ENCODE measurements at places on chromosomes 4 and X.

GRCh38 chr4:110216129-110216528 lies 17.7 kb upstream of the ELOVL6 start:
- DNase-seq, result no peak

GRCh38 chr4:142645475-142646108 lies 200.5 kb downstream of the INPP4B start:
- DNase-seq, result no peak

DNA sequence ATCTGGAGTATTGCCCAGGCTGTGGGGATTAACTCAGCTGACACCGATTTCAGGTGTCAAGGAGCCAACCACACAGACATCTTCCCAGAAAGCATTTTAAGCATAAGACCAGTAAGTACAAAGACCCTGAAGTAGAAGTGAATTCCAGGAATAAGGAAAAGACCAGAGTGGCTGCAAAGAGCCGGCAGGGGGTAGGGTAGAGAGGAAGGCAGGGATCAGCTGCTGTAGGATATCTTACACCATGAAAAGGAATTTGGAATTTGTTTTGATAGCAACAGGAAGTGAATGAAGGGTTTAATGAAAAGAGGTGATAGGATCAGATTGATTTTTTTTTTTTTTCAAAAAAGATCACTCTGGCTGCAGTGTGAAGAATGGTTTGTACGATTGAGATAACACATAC lies 113.6 kb upstream of the PPARGC1A start:
- no peak for DNase-seq

DNA sequence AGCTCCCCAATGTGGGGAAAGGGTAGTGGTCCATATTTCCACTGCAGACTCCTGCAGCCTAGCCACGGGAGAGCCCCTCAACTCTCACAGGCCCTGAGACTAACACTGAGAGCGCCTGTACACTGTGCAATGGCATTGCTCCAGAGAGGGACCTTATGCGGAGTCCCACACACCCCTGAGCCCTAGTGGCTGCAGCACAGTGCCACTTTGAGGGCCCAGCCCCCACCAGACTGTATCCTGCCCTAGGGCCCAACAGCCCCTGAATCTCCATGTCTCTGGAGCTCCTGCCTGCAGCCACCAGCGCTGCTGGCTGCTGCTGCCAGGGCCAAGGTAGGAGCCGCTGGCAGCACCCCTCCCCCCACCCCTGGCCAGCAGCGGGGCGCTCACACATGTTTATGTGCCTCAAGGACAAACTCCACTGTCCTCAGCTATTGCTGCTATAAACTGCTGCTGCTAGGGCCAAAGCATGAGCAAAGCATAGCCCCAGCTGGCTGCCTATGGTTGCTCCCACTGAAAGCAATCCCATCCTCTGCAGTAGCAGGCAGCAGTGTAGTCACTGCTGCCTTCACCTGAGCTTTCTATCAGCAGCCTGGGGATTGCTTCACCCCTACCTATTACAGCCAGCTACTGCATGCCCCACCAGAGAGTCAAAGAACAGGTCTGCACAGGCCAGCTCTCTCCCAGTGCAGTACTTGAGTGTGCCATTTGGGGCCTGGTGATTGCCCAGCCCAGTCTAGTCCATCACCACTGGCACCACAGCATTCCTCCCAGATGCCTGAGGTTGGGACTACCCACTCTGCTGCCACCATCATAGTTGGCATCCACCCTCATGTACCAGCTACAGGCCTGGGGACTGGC lies 24.3 kb downstream of the TMEM154 start:
- DNase-seq, result no peak

DNA sequence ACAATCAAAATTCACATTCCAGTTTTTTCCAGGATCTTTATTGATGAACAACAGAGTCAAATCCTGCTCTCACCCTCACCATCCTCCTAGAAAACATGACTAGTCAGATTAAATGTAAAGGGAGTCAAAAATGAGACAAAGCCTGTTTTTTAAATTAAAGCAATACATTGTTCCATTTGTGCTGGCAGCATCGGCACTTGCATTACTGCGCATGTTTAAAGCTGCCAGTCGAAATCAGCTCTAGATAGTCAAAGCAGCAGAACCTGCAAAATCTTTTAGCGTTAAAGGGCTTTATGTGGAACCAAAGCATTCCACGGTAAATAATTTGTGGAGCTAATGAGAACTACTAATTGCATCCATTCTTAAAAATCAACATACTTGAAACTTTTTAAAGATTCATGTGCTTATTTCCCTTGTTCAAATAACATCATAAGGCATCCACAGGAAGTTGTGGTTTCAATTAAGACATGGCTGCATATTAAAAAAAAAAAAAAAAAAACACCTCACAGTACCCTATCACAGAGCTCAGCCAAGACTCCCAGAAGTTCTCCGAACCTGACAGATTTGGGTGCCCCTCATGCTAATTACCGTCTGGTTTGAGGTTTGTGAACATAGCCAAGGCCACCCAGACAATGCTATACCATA lies 82.2 kb downstream of the SH3KBP1 start:
- no peak for DNase-seq

DNA sequence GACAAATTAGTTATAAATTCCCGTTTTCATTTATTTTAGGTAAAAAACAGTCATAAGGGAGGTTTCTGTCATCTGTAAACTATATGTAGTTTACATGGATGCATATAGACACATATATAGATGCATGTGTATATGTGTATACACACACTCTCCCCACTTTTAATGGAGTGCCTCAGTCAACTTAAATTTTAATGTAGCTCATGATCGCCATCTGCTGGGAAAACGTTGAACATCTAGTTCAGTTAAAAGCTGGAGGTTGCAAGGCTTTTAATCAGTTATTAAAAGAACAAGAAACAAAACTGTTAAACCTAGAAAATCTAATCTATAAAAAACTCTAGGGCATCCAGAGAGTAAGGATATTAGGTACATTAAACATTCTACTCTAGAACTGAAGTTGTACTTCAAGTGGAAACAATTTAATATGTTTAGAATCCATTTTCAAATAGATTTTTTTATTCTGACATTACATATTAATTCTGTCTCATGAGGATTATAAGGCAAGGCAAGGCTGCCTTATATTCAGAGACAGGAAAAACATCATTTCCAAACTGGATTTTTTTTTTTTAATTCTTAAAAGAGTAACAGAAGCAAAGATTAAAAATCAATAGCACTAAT lies 122.6 kb downstream of the SHISA3 start:
- no peak for DNase-seq

GRCh38 chrX:94204524-94204923 lies 530.5 kb downstream of the FAM133A start:
- DNase-seq, result no peak

- DNase-seq, result no peak
Measured at GRCh38 chrX:111567542-111568255, 56.3 kb downstream of the SERTM2 start.

- no peak for DNase-seq
Measured at GRCh38 chrX:69128588-69128987, 36.7 kb downstream of the PJA1 start.

DNA sequence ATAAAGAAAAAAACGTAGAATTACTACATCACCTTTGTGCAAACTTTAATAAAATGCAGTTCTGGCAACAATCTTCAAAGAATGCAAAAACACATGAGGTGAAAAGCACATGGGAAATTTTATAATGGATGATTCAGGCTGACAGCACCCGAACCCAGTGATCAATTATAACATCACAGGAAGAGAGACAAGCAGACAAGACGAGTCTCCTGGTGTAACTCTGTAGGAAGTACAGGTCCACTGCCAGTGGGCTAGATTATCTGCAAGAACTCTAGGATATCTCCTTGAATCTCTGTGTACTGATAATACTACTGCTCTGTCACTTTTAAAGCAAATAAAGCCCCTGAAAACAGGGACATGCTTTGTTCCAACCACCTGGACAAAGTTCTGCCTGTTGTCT lies 58.9 kb upstream of the NXF3 start:
- no peak for DNase-seq

DNA sequence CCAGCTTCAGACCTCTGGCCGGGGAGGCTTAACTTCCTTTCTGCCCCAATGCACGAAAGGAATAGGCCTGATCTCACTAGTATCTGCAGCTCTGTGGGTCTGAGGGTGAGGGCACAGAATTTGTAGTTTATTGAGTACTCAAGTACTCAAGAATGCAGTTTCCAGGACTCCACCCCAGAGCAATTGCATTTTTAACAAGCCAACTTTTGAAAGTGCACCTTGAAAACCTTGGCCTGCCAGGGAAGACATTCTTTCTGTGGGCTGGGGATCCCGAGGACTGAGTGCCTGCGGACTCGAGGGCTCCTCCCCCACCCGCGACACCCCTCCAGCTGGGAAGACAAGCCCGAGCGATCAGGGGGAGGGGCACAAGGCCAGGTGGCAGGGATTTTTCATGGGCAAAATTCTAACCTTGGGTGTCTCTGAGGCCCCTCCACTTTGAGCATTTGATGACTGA lies 22.4 kb downstream of the RS1 start:
- no peak for DNase-seq

GRCh38 chr4:108622022-108622421 lies 1.6 kb downstream of the RPL34 start:
- DNase-seq, result no peak

DNA sequence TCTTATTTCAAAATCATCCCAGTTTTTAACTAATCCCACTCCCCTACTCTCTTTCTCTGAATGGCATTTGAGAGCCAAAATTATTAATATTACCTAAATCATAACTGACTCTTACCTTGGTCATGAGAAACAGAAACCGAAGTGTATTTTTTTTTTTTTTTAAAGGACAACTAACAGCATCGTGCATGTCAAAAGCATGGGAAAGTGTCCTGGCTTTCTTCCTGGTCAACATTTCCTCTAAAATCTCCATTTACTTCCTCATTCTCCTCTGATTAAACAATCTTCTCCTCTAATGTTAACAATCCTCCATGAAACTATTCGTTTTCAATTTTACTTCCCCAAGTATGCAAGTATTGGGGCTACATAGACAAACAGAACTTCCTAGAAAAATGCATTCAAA lies 2.1 kb upstream of the STS start:
- DNase-seq, result no peak

- no peak for DNase-seq
Measured at GRCh38 chr4:156829201-156829873, 142.3 kb downstream of the PDGFC start.

GRCh38 chrX:3777416-3777815 lies 64.0 kb upstream of the PRKX start:
- DNase-seq, result no peak

GRCh38 chr4:105155426-105155825 lies 8.8 kb downstream of the TET2 start:
- no peak for DNase-seq

- DNase-seq, result peak; percentile 1
Measured at GRCh38 chrX:9670136-9670814, 95.4 kb downstream of the GPR143 start.

GRCh38 chr4:169174247-169174646 lies 96.5 kb downstream of the SH3RF1 start:
- no peak for DNase-seq

GRCh38 chr4:53453385-53453784 lies 75.9 kb downstream of the FIP1L1 start:
- DNase-seq, result no peak

DNA sequence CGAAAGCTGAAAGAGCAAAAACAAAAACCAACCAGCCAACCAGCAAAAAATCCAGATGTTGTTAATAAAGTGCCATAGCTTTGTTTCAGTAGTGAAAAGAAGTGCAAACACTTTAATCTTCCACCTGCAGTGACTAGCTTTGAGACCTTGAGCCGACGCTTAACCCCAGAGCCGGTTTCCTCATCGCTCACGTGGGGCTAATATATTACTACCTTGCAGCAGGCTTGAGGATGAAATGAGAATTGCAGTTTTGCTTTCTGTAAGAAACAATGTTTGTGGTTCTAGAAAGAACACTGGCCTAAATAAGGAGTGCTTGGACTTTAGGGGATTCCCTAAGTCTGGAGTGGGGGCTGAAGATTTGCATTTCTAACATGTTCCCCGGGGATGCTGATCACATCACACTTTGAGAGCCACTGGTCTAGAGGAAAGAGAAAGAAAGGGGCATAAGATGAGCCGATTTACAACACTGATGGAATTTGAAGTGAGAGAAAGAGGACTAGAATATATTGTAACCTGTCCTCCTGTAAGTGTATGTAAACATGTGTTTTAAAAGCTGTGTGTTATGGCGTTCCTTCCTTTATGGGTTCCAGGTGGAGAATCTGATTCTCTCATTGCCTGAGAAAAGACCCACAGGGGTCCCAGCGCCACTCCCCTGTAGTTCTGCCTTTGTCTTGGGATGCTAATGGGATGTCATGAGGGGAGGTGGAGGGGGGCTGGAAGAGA lies 1.4 kb downstream of the FGF2 start:
- DNase-seq, result no peak
